M059J (cell line): ENCODE measurements at places on chromosomes 7 and 10.

DNA sequence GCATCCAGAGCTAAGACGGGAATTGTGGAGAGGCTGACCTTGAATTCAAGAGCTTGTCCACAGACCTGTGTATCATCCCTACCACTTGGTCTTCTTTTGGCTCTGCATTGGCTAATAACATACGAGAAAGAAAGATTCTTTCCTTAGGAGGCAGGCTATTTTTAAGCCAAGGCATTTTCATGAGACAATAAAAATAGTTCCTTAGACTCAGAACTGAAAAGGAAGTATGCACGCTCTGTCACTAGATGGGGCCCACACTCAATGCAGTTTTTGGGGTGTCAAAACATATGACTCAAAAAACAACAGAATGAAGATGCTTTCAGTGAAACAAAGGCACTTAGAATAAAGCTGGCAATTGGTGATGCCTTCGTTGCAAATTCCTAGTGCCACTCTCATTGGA lies 265.9 kb upstream of the DGKB start:
- peak; percentile 28 for DNase-seq

GRCh38 chr10:120011359-120012130 lies 119.0 kb downstream of the SEC23IP start:
- peak; percentile 54 for DNase-seq

DNA sequence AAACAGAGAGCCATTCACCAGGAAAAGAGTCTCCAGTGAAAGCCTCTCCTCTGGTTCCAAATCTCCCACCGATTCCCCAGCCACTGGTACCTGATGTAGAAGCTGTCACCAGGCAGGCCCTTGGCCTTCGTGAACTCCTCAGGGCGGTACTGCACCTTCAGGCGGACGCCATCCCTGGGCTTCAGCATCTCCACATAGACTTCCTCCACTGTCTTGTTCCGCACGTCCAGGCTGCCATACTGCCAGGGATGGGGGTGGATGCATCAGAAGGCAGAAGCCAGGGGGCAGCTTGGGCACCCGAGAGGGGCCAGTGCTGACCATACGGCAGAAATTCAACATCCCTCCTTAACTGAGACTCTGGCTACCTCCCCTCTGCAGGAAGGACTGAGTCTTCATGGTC lies 118.8 kb downstream of the DLG5 start:
- no peak for DNase-seq

- no peak for DNase-seq
These were observed 27.7 kb downstream of the CPXM2 start for GRCh38 chr10:123863721-123864482.

DNA sequence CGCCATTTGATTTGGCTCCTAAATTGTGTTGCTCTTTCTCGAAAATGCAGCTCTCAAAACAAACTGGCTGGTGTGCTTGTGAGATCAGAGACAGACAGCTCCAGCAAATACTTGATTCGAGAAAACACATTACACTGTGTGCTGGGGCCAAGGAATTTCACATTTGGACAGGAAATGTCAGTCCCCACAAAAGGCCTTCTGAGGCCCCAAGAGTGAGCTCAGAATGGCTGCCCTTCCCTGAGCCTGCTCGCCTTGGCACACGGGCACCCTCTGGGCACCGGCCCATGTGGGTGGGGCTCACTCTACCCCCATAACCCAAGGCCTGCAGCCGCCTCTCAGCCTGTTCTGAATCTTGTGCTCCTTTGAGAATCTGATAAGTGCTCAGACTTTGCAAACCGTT lies 13.9 kb upstream of the HSPA12A start:
- no peak for DNase-seq

DNA sequence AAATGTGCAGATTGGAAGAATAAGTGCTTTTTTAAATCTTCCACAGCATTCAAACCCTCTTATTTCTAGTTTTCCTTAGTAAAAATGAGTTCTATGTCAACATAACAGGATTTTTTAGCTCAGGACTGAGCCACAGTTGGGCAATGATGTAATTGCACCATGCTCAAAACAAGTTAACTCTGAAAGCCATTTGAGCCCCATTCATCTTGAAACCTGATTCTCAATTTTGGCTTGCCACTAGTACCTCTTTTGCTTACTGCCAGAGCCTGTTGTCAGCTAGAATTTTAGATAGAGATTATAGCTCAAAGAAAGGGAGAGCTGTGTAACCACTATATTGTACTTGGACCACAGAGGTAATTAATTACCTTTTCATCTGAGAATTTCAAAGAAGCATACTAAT lies 1028.5 kb upstream of the PHF14 start:
- DNase-seq: no peak

GRCh38 chr10:79159141-79159651 lies 90.4 kb downstream of the ZMIZ1 start:
- peak; percentile 84 for DNase-seq

GRCh38 chr7:674454-675410 lies 51.8 kb upstream of the DNAAF5 start:
- no peak for DNase-seq

GRCh38 chr7:151919595-151919994 lies 36.7 kb upstream of the GALNTL5 start:
- DNase-seq: no peak

- DNase-seq: peak; percentile 21
These were observed 35.9 kb upstream of the SKAP2 start for GRCh38 chr7:26900251-26900650.

DNA sequence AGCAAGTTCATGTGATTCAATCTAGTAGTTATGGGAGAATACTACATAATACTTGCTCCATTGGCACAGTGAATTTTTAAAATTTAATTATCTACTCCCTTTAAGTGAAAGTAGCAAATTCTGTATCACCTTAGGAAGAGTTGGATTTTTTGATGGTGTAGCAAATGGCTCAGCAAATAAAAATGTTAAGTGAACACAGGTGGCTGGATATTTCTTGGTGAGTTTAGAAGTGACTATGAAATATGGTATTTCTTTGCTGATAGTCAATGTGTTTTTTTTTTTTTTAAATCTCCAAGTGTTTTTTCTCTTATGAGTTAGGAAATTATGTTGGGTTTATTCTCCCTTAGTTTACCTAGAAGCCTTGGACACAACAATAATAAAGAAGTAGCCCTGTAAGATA lies 67.8 kb downstream of the CREM start:
- no peak for DNase-seq

- DNase-seq: no peak
These were observed 794.5 kb upstream of the IGFBP3 start for GRCh38 chr7:46715579-46715978.

DNA sequence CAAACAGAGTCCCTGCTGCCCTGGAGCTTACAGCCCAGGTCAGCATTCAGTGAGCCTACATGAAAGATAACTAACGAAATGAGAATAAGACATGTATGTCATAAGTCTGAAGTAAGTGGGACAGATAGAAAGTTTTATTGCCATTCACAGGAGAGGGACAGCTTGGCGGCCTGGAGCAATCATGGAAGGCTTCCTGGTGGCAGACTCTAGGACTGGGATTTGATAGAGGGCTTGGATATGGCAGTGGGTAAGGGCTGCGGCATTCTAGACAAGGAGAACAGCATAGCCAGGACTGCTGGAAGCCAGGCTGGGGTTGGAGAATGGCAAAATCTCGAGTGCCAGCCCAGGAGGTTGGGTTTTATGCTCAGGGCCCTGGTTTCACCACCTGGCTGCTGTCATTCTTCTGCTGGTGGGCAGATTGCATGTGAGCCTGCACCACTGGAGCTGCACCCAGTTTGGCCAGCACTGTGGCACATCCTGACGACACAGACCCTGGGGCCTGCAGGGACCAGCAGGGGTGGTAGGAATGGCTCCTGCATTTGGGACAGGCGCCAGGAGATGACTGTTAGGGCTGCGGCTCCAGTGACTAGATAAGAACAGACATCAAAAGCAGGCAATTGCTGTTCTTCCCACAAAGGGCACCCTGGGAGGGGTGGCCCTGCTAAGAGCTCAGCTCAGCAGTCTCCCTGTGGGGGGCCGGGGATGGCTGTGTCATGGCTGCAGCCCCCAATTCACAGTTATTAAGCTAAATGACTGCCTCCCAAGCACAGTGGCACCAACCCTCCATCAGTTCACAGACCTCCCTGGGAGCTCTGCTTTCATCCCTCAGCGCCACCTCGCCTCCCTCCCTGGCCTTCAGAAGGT lies 161.1 kb downstream of the RPS24 start:
- peak; percentile 53 for DNase-seq

DNA sequence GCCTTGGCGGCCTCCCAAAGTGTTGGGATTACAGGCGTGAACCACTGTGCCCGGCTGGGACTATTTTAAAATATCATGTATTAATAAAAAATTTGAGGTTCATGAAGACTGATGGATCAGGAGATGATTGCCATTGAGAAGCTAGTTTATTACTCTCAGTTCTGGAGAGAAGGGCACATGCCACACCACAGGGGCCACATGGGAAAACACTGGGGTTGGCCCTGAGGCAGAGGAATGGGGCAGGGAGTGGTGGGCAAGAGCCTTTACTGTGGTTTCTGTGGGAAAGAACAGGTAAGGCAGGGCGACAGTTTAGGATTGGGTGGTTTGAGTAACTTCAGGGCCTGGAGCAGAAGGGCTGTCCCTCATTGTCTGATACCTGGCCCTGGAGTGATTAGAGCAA lies 6.8 kb upstream of the TBRG4 start:
- DNase-seq: no peak

DNA sequence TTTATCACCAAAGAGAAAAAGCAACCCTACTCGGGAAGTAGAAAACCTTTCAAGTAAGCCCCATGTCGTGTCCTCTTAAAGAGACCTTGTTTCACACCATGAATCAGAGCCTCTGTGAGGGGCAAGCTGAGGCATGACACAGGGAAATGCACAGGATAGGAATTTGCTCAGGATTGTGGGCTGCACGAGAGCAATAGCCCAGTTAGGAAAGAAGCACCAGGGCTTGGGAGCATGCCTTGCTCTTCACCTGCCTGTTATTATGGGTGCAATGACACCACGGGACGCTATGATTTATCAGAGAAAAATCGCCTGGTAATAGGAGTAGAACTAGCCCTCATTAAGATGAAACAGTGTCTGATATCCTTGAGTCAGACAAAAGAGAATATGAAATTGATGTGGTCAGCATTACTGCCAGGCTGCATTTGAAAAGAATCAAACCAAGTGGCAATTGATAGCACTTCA lies 562.9 kb upstream of the NRP1 start:
- DNase-seq: no peak

DNA sequence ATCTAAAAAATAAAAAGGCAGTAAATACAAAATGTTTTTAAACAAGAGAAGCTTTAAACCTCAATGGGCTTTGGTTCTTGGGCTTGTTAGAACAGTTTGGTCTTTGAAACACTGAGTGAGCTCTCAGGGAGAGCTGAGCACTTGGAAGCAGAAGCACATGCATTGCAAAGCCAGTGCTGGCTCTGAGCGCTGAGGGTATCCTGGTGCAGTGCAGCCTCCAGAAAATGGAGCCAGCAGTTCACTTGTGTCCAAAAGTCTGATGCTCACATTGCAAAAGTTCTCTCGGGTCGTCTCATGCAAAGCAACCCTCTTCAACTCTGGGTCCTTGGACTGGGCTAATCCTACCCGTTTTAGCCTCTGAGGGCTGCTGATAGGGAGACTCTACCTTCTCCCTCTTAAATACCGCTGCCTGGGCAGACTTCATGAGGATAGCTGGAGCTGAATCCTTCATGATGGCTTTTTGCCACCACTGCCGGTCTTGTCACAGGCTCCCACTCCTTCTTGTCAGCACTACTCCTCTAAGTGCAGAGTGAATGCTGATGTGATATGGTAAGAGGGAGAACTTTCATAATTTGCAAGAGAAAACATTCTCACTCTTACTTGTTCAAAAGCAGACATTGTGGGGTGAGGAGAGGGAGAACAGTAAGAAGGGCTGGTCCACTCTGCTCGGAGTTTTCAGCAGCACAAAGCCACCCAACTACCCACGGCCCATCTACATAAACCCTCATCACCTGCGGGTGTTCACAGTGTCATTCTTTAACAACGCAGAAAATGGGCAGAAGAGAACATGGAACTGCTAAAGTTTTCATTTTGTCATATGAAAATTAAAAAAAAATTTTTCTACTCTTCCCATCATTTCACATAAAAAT lies 42.2 kb upstream of the BMPER start:
- no peak for DNase-seq

DNA sequence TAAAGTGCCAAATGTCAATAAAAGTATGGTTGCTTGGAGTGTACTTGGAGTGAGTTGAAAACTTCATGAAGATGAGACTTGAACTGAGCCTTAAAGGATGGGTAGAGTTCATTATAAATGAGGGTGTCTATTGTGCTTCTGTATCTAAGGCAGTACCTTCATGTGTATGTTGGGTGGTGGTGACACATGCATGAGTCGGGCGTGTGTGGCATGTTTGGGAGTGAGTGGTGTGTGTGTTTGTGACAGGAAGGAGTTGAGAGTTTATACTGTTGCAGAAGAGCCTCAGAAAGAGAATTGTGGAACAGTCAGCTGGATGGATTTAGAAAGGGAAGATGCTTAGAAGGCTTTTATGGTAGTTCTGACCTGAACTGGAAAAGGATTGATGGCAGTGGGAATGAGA lies 6.0 kb upstream of the ZRANB1 start:
- DNase-seq: peak; percentile 38

DNA sequence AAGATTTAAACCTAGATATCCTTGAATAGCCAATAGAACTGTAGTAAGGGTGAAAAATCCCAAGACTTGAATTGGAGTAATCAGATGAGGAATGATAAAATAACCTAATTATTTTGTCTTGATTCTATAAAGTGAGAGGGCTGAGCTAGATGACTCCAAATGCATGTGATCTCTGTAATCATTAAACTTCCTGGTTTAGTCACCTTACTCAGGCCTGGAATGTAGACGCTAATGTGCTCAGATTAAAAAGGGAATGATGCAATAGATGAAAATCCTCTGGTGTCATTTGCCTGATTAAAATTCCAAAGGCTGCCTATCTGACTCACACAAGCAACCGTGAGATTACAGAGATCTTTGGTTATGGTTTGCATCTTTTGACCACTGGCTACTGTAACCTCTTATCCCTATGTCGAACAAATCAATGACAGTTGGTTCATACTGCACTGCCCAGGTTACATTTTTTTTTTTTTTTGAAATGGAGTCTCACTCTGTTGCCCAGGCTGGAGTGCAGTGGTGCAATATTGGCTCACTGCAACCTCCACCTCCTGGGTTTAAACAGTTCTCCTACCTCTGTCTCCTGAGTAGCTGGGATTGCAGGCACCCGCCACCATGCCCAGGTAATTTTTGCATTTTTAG lies 2.9 kb upstream of the HKDC1 start:
- peak; percentile 90 for DNase-seq

DNA sequence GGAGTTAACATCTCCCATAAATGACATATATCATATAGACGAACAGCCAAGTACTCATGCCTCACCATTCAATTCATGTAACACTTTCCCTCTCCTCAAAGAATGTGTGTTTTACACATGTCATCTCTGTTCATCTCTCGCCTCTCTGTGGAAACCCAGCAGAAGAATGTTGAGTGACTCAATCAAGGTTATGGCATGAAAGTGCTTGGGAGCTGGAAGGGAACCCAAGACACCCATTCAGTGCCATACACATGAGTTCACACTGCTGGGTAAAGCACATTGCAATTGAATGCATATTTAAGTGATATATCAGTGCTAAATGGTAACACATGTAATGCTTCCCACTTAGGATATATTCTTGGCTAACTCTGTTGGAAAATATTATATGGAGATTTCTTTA lies 322.9 kb downstream of the PTEN start:
- DNase-seq: peak; percentile 24

- DNase-seq: peak; percentile 56
These were observed 878 bp downstream of the SEC61A2 start for GRCh38 chr10:12130237-12130872.
